Osteoblast (primary cell): ENCODE measurements at places on chromosomes 7 and 10. TPM values are rescaled to one million over a fixed set of nuclear protein-coding genes. Genes with fewer than 3 reads are reported as not detected.

The TAS2R4 gene
- 1.4 and 2.9 TPM in 2 replicates for total RNA-seq

The CNTNAP2 gene
- total RNA-seq, result 7.6 and 10.6 TPM in 2 replicates

The ZNF25 gene
- total RNA-seq, result 16.6 and 18.6 TPM in 2 replicates

The STOX1 gene
- under 0.01 and 0.29 TPM in 2 replicates for total RNA-seq

The RPEL1 gene
- total RNA-seq, result 0.29 and 0.36 TPM in 2 replicates
